Stimulated activated CD4-positive, alpha-beta T cell treated with anti-CD3 and anti-CD28 coated beads, Interleukin-1b, Interleukin-23, amount 100 ng/mL, for 24 hours (primary cell): ENCODE measurements at places on chromosomes 4 and X.

- DNase-seq = no peak
Measured at GRCh38 chr4:150117094-150117493, 38.8 kb downstream of the DCLK2 start.

DNA sequence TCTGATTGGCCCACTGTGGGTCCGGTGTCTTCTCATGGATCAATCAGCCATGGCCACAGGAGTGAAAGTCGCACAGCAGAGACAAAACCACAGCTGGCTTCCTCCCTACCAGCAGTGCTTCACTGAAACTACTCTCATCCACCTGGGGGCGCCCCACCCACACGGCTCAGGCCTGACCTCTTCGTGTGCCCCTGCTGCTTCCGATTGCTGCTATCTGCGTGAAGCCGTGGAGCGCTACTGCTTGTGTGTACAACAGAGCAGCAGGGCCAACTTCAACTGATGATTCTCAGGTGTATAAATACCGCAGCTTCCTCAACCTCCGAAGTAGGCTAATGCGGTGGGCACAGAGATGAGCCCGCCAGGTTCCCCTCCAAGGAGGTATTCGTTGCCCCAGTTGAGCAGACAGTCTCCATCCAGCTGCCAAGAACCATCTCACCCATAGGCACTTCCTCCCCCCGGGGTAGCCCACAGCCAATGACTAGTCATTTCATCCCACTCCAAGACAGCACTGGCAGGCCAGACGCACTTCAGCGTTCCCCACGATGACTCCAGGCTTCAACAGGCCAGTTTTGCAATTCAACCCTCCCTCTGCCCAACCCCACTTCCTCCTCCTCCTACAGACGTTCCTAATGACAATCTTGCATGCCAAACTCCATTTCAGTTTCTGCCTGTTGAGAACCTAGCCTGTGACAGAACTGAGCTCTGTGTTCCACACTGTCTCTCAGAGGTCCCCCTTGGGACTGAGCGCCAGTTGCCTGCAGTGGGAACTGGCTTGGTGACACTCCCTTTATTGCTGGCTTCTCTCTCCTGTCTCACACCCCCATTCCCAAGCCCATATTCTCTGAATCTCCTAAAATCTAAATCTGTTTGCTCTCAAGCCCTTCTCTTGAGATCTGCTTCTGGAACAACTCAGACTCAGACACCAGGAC lies 41.3 kb upstream of the ATP6AP2 start:
- DNase-seq = peak; percentile 25

DNA sequence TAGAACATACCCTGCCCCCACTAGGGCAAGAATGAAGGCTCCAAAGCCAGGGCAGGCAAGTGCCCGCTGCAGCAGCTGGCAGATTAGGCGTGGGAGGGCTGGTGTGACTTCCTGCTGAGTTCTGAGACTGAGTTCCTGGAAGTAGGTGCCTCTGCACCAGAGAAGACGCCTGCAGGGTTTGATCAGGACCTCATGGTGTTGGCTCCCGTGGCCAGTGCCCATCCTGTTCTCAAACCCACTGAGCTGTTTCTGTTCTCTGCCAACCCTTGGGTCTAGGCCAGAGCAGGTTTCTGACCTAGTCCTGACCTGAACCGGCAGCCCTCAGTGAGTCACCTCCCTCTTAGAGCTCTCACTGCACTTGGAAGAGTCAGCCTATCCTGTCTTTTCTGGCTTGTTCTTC lies 220.7 kb downstream of the HS6ST2 start:
- DNase-seq = peak; percentile 12

GRCh38 chr4:24896056-24896455 lies 16.8 kb downstream of the CCDC149 start:
- no peak for DNase-seq

GRCh38 chrX:43633757-43634156 lies 22.3 kb upstream of the MAOA start:
- no peak for DNase-seq

DNA sequence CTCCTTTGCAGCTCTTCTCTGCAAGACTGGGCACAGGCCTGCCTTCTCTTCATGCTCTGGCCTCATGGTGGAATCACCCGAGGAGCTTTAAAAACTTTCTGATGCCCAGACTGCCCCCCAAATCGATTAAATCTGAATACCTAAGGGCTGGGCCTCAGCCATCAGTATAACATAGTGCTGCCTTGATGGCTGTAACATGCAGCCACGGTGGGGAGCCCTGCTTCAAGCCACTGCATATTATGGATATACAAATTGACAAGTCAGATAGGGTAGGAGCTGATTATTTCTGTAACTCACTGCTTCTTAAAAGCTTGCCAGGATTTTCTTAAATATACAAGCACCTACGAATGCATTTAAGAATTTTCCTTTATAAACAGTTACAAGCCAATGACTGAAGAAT lies 40.5 kb downstream of the GPM6B start:
- no peak for DNase-seq

- DNase-seq = no peak
Measured at GRCh38 chr4:107299646-107300045, 263.5 kb upstream of the DKK2 start.

DNA sequence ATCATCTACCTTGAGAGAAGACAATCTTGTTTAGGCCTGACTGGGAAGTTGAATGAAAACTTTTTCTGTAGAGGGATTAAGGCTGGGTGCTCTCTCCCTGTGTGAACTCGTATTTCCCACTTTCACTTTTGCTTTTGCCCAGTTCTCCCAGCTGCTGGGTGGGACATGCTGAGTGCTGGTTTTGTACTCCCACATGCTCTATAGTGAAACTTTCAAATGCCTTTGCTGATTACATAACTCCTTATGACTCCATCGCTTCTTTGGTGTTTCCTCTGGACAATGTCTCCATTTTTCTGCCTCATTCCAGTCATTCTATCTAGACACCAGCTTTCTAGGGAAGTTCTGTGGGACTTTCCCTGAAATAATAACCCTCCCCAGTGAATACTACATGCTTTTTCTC lies 100.5 kb downstream of the CLNK start:
- no peak for DNase-seq

DNA sequence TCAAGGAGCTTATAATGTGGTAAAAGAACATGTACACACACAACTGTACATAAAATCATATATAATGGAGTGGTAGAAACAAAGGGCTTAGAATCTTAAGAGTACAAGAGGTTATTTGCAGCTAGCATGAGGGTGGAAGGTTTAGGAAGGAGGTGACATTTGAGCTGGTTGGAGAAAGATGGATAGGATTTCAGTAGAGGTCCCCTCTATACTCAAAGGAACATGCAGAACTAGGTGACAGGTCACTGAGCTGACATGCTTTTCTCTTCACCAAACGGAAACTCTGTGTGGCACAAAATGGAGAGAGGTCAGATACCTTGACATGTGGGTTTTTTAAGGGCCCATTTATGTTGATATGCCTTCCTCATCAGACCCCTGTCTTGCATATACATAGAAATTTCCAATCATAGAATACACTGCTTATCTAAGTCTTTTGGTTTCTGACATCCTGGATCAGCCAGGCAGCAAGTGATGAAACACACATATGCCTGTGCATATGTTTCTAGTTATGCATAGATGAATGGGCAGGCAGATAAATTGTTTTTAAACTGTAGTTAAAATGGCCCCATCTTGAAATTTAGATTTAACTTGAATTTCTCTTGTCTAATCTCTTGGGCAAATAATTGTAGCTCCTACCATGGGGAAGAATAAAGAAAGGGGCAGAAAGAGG lies 29.3 kb downstream of the CLCN5 start:
- DNase-seq = no peak

GRCh38 chrX:134793978-134794377 lies 135.7 kb upstream of the PLAC1 start:
- no peak for DNase-seq

DNA sequence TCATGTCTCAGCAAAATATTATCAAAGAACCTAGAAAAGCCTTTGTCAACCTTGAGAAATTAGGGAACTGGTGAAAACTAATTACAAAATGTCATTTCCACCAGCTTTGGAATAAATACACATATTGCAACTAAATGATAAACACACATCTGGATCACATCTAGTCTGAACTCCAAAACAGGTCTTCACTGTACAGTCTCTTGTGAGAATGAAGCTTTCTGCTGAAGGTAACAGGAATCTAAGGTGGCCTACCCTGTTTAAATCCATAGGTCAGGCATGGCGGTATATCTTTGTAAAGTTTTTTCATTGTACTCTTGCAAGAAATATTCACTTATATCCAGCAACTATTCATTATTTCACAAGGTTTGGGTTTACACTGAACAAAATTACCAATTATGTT lies 1.7 kb downstream of the SH3D19 start:
- no peak for DNase-seq

DNA sequence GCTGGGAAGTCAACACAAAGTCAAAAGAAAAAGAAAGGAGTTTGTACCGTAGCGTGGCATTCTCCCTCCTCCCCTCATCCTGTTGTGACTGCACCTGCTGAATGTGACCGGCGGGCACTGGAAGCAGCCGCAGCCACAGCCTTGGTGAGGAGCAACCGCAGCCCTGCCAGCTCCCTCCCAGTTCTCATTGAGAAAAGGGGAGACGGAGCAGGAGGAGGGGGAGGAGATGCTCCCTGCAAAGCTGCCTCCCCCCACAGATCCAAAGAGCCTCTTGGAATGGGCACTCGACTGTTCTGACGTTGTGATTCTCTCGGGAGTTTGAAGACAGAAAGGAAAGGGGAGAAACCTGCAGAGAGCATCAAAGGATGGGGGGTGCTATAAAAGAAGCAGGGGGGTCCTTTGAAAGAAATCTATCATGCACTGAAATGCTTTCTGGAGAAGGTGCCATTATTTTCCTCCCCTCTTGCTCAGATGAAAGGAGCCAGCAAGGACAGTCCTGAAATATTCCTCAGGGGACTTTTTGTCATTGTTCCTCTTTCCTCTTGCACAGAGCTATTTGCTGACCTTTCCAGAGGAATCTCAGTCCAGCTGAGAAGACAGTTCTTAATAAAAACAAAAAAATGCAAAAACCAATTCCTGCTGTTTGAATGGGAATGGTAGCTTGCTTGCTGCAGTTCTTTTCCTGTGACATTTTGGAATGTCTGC lies 429.7 kb downstream of the MAPK10 start:
- DNase-seq = no peak

GRCh38 chrX:119132316-119132715 lies 4.7 kb upstream of the KIAA1210 start:
- no peak for DNase-seq

GRCh38 chrX:7330971-7331746 lies 183.2 kb upstream of the PUDP start:
- no peak for DNase-seq

DNA sequence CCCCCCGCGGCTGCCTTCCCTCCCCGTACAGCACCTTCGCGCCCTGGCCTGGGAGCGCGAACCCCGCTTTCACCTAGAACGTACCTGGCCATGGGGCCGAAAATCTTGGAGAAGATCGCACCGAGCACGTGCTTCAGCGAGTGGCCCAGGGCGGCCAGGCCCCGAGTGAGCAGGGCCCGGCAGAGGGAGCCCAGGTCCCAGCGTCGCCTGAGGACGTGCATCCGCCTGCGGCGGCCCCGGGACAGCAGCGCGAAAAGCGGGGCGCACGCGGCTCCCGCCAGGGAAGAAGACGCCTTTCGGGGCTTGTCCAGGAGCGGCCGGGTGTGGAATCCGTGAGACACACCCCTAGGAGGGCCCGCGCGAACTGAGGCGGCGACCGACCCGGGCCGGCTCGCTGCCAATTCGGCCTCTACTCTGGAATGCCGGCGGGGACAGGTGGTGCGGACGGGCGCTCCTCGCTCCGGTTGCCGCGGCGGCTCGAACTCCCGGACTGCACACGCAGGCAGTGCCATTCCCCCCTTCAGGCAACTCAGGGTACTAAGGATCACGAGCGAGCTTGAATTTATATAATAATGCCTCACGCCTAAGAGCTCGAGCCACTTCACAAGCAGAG lies at the start of gene HS6ST2:
HS6ST2 (minus strand) TSS at position 539 of the 613 bp plus-strand sequence.
- DNase-seq = no peak

DNA sequence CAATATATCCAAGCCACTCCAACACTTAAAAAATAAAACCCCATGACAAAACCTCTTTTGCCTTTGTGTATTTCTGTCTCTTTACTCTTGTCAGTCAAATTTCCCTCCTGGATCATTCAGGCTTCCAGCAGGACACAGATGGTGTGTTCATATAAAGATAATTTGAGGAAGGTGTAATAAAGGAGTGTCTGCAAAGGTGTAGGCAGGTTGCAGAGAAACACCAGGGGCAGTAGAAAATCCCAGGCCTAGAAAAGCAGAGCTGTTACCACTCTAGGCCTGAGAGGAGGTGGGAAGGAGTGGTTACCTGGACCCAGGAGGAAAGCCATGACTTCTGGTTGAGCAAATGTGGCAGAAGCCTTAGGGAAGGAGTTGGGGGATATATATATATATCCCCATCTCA lies 28.8 kb downstream of the CHRNA9 start:
- DNase-seq = no peak

- no peak for DNase-seq
Measured at GRCh38 chr4:13710246-13710885, 82.8 kb upstream of the BOD1L1 start.
